Activated naive CD8-positive, alpha-beta T cell treated with anti-CD3 and anti-CD28 coated beads, Interleukin-2, amount 10 ng/mL, durations not matched to agents 7 days and 5 days (primary cell): ENCODE measurements at places on chromosomes 2 and 18.

DNA sequence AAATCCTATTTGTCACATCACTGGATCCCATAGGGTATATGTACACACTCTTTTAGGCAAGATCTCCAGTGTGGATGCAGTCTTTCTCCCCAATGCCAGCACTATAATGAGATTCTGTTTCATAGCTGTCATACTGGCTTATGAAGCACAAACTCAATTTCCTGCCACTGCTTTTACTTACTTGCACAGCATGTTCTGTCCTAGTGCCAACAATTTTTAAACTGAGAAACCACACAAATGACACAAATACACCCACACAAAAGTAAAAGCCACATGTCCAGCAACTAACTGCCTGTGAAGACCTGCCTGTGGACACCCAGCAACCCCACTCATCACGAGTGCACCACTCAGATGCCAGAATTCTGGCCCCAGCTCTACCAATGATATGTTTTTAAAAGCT, 29.6 kb upstream of the RNU4ATAC start:
- DNase-seq = no peak

GRCh38 chr2:40268566-40268965, 183.3 kb downstream of the SLC8A1 start:
- DNase-seq = no peak

GRCh38 chr2:132752421-132753206, 82.6 kb upstream of the LYPD1 start:
- no peak for DNase-seq

- DNase-seq = no peak
Observed at GRCh38 chr2:77862120-77862519, 339.9 kb upstream of the LRRTM4 start.

GRCh38 chr18:6729247-6730091, at the start of gene ARHGAP28:
Gene ARHGAP28 (plus strand): TSS chr18:6729716. CDS start chr18:6729822, 106 bp downstream.
- DNase-seq = peak; percentile 53

- no peak for DNase-seq
Observed at GRCh38 chr18:43012951-43013350, 102.5 kb downstream of the RIT2 start.

GRCh38 chr18:78722386-78722785, 257.2 kb upstream of the SALL3 start:
- DNase-seq = no peak

GRCh38 chr2:182167882-182168281, 182.2 kb downstream of the PPP1R1C start:
- DNase-seq = no peak

DNA sequence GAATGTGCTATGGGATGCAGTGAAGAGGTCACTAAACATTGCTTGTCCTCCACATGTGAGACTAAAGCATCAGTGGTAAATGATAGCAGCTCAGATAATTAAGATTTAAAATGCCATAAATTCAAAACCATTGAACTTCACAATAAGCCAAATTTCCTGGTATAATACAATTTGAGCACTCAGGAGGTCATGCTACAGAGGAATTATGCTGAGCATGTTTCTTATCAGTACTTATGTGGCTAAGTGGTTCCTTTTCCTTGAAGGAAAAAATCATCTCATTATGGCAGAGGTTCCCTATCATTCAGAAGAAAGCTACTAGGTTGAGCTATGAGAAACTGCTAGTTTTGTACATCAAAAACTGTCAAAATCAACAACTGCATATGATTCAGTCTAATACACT, 156.6 kb downstream of the AGPS start:
- no peak for DNase-seq

GRCh38 chr18:79416022-79416676, 20.4 kb downstream of the NFATC1 start:
- no peak for DNase-seq

- DNase-seq = no peak
Observed at GRCh38 chr2:237563816-237564215, 2.6 kb upstream of the PRLH start.

DNA sequence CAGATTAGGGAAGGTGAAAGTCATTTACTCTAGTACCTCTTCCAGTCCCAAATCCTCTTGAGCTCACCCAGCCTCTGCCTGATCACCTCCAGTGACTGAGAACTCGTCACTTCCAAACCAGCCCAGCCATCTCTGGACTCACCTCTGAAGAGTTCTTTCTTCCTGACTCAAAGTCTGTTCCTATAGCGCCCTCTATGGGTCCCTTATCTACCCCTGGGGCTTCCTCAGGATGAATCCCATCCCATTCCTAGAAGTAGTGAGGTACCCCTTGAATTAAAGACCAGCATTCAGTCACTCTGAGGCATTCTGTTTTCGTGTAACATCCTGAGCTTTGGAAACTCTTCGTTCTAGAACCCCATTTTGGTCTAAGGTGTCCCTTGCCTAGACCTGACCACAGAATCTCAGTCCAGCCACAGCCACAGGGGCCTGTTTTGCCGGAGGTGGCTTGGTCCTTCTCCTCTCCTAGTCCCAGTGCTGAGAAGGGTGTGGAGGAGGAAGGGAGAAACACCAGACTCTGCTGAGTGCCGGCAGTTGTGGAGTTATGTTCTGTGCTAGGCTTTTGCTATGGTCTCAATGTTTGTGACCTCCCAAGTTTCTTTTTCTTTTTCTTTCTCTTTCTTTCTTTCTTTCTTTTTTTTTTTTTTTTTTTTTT, 32.7 kb downstream of the SIX3 start:
- DNase-seq = no peak

DNA sequence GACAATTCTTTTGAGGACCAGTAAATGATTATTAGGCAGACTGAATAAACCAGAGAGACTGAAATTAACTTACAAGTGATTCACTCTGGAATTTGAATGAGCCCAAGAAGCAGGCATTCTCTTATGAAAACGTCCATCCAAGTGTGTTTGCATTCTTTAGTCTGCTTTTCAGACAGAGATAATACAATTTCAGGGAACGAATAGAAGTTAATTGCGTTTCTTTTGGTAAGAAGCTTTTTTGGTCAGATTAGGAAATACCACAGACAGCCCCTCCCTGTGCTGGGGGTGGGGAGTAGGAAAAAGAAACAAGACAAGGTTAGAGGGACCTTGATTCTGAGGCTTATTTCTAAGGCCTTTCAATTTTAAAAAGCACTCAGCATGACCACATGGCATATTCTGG, 874.4 kb downstream of the SUCLG1 start:
- DNase-seq = no peak

- DNase-seq = no peak
Observed at GRCh38 chr18:10286580-10287150, 167.8 kb upstream of the APCDD1 start.

GRCh38 chr18:77115192-77115953, 17.2 kb downstream of the MBP start:
- no peak for DNase-seq

GRCh38 chr2:159096901-159097300, 128.5 kb downstream of the TANC1 start:
- DNase-seq = no peak

DNA sequence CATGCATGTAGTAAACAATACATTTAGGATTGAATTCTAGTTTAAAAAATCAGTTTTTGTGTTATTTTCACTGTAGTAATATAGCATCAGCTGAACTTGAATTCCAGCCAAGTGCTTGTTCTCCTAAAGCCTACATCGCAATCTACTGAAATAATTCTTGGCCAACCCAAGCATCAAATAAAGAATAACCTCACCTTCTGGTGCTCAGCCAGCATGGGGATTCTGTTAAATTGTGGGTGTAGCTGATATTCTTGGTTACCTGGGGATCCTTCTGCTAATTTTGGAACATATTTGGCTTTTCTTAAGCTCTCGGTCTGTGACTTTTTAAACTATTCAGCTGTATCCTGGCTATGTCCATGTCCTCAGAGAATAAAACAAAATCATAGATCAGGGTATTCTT, 248.8 kb downstream of the NRXN1 start:
- DNase-seq = no peak

DNA sequence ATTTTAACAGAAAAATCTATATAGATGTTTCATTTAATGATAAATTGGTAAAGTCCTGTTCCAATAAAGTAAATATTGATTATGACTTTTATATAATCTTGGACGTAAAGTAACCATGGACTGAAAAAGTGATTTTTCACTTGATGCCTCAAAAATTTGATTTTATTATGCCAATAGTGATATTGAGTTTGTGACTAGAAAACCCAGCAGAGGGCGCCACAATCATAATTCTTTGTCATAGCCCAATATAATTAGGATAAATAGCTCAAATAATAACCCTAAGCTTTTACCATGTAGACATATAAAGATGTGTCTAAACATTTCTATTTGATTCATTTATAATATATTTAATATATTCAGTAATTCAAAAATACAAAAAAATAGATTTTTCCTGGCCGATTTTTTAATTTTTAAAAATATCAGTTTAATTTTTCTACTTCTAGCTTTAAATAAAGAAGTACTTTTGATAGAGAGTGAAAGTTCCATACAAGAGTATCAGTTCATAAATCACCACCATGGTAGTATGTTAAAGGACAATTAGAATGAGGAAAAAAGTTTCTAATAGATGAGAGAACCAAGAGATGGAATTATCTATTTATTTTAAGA, 30.7 kb downstream of the CAMKMT start:
- no peak for DNase-seq

- no peak for DNase-seq
Observed at GRCh38 chr2:2870106-2870505, 507.5 kb downstream of the EIPR1 start.

- DNase-seq = no peak
Observed at GRCh38 chr2:98880266-98881152, 55.5 kb downstream of the CRACDL start.

DNA sequence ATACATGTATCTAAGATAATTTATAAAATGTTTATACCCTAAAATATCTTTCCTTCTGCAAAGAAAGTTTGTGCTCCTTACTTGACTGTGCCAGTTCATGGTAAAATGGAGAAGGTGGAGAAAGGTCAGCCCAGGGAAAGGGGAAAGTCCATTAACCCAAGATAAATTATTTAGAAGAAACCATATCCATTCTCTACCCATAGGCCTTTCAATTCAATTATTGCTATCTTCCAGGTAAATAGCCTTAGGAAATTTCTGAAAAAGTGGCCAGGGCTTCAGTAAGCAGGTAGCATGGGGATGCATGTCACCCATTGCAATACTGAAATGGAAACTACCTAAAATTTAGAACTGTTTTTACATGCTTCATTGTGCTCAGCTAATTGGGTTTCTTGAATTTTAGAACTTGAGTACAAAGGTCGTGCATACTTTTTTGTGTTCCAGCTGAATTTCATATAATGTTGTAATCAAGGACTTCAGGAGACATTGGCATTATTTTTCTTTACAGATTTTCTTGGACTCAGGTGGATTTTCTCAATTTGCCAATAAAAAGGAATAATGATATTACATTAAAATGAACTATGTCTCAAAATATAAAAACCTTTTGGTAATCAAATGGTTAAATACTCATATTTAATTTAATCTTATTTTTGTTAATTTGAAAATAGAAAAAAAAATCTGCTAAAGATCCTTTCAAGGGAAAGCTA, 124.9 kb downstream of the CSRNP3 start:
- DNase-seq = no peak

- no peak for DNase-seq
Observed at GRCh38 chr2:158507679-158508078, 50.9 kb downstream of the PKP4 start.

- no peak for DNase-seq
Observed at GRCh38 chr2:206031950-206032567, 53.9 kb downstream of the INO80D start.

GRCh38 chr2:144325086-144325485, 194.8 kb downstream of the ZEB2 start:
- DNase-seq = no peak

GRCh38 chr2:219437690-219438206, 3.1 kb downstream of the SPEG start:
- no peak for DNase-seq
